Spleen (tissue), 13 donors: ENCODE measurements at places on chromosomes 5 and 9. TPM values are rescaled to one million over a fixed set of nuclear protein-coding genes. Genes with fewer than 3 reads are reported as not detected.
A peak's percentile ranks its signal among the peaks of the same experiment; 100 is the strongest.

- no peak for DNase-seq
- H3K4me1 ChIP-seq = no peaks in the 10 kb centered on the region
Measured at GRCh38 chr9:92494856-92495255, 12.6 kb upstream of the ASPN start.

OR13D1 gene
- not detected for total RNA-seq

DNA sequence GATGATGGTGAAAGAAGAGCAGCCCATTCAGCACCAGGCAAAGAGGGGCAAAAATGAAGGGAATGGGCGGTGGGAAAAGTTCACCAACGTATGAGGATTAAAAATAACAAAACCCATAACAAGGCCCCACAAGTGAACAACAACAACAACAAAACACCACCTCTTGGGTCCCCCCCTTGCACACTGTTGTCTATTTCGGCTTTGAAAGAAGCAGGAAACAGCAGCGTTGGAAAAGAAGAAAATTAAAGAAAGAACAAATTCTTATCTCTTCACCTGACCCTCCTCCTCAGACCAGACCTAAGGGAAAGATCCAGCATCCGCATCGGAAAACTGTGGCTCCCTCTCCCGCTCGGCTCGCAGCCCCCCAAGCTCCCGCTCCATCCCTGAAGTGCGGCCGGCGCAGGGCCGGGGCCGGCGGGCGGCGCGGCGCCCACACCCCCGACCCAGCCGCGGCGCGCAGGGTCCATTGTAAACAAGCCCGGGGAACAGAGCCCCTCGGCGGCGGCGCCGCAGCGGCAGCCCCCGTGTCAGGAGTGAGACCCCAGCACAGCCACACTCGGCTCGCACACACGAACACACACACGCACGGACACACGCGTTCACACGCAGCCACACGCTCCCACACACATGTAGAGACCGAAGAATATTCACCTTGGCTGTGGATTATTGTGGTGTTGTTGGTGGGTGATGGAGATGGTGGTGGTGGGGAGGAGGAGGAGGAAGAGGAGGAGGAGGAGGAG is 535 bp downstream of the RFX3 start:
- H3K27me3 ChIP-seq = no peaks in the 10 kb centered on the region
- H3K27ac ChIP-seq = peak overlapping the region; percentile 100
- no peaks in the 10 kb centered on the region for H3K36me3 ChIP-seq
- H3K4me3 ChIP-seq = peak overlapping the region; percentile 94
- peaks cover 77% of the 10 kb centered on the region for H3K4me1 ChIP-seq
- DNase-seq = peak; percentile 92

GRCh38 chr5:65923339-65923738 is 3.0 kb upstream of the ERBIN start:
- H3K36me3 ChIP-seq = no peaks in the 10 kb centered on the region
- no peak overlapping the region for H3K4me3 ChIP-seq
- no peak overlapping the region for H3K27ac ChIP-seq
- H3K4me1 ChIP-seq = peaks cover 2% of the 10 kb centered on the region
- DNase-seq = no peak

ZFP2 gene
- 1.5 TPM for total RNA-seq
